ENCODE measurements at places on chromosomes 1 and 21.

- peak; percentile 20 for DNase-seq
Observed at GRCh38 chr1:81549588-81550127, 251.1 kb upstream of the ADGRL2 start.

DNA sequence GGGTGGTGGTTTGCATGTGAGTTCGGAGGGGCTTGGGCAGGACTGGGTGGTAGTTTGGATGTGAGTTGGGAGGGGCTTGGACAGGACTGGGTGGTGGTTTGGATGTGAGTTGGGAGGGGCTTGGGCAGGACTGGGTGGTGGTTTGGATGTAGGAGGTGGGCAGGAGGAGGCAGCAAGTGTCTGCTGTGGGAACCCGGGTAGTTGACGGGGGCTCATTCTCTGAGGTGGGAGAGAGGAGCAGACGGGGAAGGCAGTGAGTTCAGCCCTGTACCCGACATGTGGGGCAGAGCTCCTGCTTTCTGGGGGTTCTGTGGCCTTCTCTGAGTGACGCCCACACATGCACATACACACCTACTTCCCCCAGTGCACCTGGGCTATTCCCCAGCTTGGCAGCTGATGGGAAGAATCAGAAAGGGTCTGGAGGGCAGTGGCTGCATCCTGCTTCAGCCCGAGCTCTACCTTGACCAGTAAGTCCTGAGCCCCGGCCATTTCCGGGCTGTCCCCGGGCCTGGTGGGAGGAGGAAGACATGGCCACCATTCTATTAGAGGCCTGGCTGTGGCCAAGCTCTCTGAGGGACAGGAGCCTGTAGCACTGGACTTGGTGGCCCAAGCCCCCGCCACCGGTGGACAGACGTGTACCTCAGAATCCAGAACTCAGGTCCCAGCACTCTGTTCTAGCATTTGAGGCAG is 58.1 kb downstream of the EDN2 start:
- no peak for DNase-seq

GRCh38 chr1:78651241-78651640 is 1.6 kb downstream of the IFI44 start:
- peak; percentile 22 for DNase-seq

GRCh38 chr21:43609501-43610340 is 49.6 kb downstream of the HSF2BP start:
- no peak for DNase-seq

DNA sequence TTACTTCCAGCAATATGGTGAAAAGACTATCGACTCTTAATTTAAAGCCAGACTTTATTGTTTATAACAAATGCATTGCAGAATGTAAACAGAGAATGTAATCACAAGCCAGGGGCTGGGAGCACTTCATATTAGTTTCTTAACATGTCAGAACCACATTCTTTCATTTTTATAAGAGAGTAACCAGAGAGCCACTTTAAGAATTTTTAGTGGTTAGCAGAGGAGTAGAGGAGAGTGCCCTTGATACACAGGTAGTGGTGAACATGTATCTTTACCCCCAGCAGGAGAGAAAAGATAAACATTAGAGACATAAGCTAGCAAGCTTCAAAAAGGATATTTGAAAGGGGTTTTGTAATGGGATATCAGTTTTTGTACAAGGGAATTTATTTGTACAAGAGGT is 11.1 kb downstream of the AMY2B start:
- DNase-seq: no peak

- no peak for DNase-seq
Observed at GRCh38 chr1:68128157-68128556, 77.7 kb upstream of the DIRAS3 start.

DNA sequence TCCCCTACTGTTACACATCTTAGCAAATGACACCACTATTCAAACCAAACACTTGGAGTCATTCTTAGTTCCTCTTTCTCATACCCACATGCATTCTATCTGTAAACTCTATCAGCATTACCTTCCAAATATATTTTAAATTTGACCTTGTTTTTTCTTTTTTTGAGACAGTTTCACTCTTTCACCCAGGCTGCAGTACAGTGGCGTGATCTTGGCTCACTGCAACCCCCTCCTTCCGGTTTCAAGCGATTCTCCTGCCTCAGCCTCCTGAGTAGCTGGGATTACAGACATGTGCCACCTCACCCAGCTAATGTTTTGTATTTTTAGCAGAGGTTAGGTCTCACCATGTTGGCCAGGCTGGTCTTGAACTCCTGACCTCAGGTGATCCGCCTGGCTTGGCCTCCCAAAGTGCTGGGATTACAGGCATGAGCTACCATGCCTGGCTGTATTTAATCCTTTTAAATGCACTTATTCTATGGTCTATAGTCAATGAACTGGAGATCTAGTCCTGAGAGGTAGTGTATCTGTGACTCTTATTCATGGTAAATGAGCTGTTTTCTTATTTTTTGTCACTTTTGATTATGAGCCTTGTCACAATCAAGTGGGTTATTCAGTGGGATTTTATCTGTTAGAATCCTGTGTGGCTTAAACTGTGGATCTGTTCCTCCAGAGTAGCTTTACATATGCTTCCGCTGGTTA is 73.1 kb downstream of the GATAD2B start:
- peak; percentile 29 for DNase-seq

GRCh38 chr21:33383056-33383888 is 19.9 kb upstream of the IFNGR2 start:
- DNase-seq: peak; percentile 77

- no peak for DNase-seq
Observed at GRCh38 chr1:29984166-29984861, 739.1 kb downstream of the MATN1 start.

Data from activated CD4-positive, alpha-beta T cell treated with anti-CD3 and anti-CD28 coated beads, Interleukin-2, amount 50 U/mL, for 16 hours (primary cell).